ENCODE measurements at places on chromosomes 3 and 15.

- DNase-seq: no peak
Measured at GRCh38 chr3:140715035-140715434, 37.2 kb downstream of the TRIM42 start.

DNA sequence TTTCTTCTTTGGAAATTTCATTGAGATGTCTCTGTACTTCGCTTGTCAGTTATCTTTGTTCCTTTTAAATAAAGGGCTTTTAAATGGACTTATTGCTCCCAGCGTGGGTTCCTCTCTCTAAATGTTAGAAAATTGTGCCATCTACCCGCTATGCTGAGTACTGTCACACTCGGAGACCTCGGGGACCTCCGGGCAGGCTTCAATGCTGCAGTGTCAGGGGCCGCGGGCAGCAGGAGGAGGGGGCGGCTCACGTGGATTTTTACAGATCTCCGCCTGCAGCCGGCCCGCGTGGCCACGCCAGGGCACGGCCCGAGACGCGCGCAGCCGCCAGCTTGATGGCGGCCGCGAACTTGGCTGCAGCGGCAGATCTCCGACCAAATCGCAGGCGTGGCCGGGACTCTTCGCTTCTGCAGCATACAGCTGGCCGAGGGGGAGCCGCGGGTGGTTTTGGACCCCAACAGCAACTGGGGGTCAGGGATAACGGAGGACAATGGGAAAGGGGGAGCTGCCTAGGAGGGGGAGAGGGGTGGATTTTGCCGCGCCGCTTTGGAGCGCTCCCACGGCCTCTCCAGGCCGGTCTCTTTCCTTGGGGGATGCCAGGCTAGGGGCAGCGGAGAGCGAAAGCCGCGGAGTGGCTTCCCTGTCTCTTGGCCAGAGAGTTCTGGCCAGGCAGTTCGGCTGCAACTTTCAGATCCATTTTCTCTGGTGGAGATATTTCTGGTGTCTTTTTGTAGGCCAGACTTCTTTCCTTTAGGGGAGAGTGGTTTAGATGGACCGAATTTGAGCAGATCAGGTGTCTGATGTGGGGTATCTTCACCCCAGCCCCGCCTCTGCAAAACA is 15.3 kb downstream of the NR2F2 start:
- DNase-seq: peak; percentile 83

DNA sequence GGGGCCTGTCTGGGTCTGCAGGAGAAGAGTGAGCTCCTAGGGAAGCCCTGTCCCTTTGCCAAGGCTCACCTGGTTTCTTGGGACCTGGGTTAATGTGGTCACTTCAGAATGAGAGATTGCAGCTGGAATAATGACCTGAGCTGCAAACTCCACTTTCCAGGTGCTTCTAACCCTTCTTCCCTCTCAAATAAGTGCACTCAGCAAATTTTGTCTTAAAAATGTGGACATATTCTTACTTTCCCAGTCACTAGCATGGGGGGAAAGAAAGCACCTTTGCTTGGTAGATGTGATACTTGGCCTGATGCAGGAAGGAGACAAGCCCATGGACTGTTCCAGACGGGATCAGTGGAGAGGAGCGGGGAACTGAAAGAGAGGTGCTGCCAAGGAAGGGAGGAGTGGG is 38.9 kb upstream of the CDCP1 start:
- DNase-seq: no peak

DNA sequence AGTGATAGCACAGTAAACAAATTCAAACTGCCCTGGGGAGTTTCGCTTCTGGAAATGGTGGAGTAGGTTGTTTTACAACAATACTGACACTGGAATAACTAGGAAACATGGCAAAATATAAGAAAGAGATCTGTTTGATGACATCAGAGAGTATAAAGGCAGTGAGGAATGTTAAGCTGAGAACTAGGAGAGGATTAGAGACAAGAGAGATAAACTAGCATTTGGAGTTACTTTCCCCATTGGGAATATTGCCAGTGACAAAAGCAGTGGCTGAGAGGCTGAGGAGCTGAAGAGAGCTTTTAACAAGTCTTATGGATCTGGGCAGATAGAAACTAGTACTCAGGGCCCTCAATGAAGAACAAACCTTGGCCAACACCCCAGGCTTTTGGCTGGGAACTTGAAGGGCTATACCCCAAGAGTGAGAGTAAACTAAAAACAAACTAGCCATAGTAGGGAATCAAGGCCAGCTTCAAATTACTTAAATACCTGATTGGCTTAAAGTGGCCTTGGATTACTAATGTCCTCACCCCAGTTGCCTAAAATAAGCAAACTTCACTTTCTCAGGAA is 280.4 kb downstream of the KLF13 start:
- peak; percentile 10 for DNase-seq

DNA sequence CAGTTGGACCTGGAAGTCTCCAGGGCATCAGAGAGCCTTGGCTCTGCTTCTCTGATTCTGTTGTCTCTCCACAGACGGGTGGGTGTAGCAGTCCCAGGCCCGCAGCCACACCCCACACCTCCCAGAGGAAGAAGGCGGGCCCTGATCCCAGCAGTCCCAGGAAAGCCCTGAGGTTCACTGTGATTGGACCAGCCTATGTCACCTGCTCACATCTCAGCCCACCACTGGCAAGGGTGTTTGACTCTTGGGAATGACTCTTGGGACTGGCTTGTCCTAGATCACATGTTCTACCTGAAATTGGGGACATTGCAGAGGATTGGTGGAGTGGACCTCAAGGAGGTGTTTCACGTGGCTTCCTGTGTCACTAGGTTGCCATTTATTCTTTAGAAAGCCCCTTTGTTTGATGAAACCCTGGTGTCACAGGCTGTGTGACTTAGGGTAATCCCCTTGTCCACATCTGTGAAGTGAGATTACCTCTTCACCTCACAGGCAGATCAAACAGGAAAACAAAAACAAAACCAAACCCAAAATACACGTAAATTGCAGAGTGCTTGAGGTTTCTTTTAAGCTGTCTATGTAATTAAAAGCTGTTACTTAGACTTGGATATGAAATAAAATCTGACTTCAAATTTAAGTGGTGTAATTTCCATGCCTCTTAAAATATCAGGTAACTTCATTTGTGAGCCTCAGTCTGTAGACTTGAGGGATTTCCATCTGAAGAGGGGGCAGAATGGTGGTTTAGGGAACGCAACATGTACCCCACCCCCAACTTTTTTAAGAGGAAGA is 26.7 kb downstream of the FLNB start:
- DNase-seq: no peak

DNA sequence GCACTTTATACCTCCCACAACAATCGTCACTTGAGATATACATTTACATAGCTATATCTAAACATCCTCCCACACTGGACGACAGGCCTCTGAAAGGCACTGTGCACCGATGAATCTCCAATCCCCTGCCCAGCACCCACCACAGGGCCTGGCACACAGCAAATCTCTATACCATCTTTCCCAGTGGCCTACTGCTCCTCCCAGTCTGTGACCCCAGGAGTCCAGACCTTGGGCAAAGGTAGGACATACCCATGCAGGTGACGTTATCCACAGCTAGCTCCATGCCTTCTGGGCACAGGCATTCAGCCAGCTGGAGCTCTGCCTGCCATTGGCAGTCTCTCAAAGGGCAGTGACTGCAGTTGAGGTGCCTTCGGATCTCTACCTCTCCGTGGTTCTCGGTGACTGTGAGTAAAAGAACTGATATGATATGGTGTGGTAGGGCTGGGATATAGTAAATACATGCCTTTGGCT is 5.8 kb downstream of the LTK start:
- no peak for DNase-seq

DNA sequence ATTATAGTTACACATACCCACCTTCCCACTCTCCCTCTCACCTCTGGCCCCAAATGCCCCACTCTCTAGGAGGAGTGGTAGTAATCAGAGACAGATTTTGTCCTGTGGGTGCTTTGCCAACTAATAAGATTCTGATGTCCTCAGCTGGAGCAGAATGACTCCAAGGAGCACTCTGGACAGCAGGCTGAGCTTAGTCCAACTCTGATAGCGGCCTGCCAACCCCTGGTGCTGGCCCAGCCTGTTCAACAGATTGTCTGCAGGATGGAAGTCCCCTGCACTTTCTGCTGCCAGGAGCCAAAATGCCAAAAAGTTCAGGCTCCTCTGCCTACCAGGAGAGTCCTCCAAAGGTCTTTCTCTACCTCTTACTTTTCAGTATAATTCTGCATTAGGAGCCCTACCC is 160.5 kb upstream of the UMPS start:
- no peak for DNase-seq

GRCh38 chr3:1010228-1010627 is 82.6 kb upstream of the CNTN6 start:
- no peak for DNase-seq

DNA sequence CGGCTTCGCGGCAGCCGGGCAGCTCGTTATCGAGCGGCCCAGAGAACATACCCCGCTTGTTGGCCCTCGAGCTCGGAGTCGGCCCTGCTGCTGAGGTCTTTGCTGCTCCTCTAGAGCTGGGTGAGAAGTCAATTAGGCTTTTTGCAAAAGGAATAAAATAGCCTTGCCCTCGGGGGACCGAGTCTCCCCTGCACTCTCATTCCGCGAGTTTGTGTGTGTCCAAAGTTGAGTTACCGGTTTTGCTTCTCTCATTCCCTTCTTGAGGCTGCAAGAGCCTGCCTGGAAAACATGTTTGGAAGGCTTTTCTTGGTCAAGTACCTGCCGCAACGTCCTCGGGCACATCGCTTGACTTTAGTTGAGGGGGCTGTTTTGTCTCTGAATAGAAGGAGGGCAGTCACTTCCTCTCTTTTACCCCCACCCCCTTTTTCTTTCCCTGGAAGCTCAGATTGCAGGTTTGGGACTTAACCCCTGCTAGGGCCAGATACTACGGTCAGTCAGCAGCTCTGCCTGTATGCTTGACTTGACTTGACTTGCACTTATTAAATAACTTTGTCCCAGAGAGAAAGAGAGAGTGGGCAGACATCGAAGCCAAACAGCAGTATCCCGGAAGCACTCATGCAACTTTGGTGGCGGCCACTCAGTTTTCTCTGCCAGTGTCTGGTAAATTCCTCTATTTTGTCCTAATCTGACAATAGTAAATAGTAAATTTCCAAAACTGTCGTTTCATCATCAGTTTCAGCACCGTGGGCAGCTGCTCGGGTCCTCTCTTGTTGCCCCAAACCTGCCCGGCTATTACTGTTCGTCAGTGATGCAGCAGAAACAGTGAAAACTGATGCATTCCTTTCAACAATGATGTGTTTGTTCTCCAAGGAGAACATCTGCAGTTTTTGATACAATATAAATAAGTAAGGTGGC is 609 bp downstream of the RNF13 start:
- DNase-seq: peak; percentile 35

DNA sequence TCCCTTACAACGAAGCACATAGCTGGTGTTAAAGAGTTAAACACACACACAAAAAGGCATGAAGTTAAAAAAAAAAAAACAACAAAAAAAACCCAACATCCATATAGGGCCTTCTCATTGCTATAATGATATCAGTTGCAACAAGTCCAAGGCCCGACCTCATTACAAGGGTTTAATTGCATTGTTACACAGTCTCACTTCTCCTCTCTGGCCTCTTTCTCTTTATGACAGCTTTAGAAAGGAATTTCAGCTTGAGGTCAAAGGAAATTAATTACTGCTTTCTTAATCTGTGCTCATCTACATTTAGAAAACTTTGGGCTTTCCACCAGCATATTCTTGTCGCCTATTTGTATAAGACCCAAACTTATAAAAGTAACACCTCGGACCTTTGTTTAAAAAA is 342.1 kb downstream of the NR2F2 start:
- DNase-seq: no peak

DNA sequence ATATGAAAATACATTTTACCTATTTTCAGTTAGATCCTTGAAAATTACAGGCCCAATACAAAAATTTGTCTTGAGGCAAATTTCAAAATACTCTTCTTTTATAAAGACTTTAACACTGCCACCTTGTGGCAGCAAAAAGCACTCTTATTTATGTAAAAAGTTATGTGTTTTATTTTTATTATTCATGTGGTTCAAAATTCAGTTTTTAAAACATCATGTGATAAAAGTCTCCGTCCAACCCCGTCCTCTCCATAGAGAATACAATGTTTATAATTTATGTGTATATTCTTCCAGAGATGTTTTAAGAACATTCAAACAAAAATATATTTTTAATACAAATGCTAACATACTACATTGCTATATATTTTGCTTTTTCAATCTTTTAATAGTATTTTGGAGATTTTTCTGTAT is 36.9 kb upstream of the TRIM59 start:
- DNase-seq: peak; percentile 26

- no peak for DNase-seq
Measured at GRCh38 chr15:60004846-60005351, 788 bp downstream of the FOXB1 start.

GRCh38 chr3:37112987-37113386 is 61.4 kb downstream of the LRRFIP2 start:
- no peak for DNase-seq

GRCh38 chr3:175248832-175249231 is 389.7 kb downstream of the NAALADL2 start:
- no peak for DNase-seq

- no peak for DNase-seq
Measured at GRCh38 chr15:35629766-35630165, 83.8 kb upstream of the DPH6 start.

- no peak for DNase-seq
Measured at GRCh38 chr3:129989414-129989813, 14.9 kb downstream of the TRH start.

GRCh38 chr3:60307562-60308199 is 943.6 kb downstream of the FHIT start:
- no peak for DNase-seq

DNA sequence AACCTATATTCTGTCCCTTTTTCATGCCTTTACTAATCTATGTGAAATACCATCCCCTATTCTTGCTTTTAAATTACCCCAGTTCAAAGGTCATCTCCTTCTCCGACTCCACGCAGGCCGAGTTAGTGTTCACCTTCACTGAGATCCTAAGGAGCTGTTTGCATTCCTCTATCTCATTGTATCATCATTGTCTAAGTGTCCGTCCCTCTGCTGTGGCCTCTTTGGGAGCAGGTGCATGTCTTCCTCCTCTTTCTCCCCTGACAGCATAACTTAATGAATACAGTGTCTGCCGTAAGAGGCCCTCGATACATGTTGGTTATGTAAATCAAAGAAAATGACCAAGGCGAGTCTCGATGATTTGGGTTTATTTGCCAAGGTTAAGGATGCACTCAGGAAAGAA is 4.9 kb upstream of the PPP1R2 start:
- DNase-seq: no peak

DNA sequence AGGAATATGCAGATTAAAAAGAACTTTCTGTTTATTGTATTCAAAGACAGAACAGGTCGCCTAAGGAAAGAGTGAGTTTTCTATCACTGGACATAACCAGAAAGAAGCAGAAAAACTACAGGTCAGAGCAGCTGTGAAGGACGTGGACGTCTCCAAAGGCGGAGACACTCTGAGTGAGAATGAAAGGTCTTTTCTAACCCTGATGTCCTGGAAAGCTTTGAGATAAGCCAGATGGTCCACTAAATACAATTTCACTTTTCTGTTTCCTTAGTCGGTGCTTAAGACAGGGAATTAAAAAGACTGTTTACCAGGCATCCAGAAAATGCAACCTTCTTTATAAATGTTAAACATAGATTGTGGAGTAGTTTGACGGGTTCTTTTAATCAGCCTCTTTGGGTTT is 360.4 kb downstream of the FGF12 start:
- no peak for DNase-seq

GRCh38 chr15:27906802-27907201 is 192.3 kb downstream of the OCA2 start:
- DNase-seq: no peak
